ENCODE measurements at places on chromosomes 12 and 14. TPM values are rescaled to one million over a fixed set of nuclear protein-coding genes. Genes with fewer than 3 reads are reported as not detected.

- no peak for DNase-seq
These were observed 120.0 kb upstream of the PRMT8 start for GRCh38 chr12:3371018-3371417.

GRCh38 chr14:93944348-93945069 lies 17.4 kb downstream of the FAM181A start:
- no peak for DNase-seq

- peak; percentile 75 for DNase-seq
These were observed 267.7 kb upstream of the G2E3 start for GRCh38 chr14:30291216-30291615.

DNA sequence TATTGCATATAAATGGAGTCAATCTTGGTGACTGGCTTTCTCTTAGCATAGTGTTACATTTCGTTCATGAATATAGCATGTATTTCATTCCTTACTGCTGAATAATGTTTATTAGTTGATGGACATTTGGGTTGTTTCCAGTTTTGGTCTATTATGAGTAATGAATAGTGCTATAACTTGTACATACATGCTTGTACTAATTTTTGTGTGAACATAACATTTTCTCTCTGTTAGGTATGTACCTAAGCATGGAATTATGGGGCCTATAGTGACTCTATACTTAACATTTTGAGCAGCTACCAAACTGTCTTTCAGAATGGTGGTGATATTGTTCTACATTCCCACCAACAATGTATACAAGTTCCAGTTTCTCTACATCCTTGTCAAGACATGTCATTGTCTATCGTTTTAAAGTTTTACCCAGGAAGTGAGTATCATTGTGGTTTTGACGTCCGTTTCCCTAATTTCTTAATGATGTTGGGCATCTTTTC lies 23.1 kb downstream of the ATP2A2 start:
- DNase-seq, result peak; percentile 68

DNA sequence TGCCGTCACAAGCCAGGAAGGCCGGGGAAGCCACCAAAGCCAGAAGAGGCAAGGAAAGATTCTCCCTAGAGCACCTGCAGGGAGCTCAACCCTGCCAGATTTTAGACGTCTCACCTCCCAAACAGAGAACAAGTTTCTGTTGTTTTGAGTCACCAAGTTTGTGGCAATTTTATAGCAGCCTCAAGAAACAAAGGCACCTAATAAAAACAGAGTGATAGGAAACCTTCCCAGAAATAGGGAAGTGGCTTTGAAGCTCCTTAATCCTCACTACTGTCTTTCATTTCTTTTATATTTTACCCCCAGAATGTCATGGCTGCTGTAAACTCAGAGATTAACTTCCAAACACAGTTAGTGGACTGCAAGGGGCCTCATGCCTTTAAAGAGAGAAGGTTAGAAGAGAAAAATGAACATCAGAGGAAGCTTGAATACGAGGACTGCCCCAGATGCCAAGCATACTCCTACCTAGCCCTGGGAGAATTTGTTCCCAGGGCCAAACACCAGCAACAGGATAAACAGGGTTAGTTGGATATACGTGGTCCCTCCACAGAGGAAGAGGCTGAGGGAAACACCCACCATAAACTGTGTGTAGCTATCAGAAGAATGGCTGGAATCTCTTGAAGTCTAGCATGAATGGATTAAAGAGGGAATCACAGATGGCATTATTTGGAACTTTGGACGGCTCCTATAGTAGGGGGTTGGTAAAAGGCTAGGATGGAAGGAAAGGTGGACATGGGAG lies 148.3 kb downstream of the KCNA5 start:
- DNase-seq, result no peak

GRCh38 chr14:24367514-24368211 lies at the start of gene NFATC4:
NFATC4 (plus strand) TSS chr14:24368184; CDS start chr14:24368341, 157 bp downstream.
- DNase-seq, result peak; percentile 96

DNA sequence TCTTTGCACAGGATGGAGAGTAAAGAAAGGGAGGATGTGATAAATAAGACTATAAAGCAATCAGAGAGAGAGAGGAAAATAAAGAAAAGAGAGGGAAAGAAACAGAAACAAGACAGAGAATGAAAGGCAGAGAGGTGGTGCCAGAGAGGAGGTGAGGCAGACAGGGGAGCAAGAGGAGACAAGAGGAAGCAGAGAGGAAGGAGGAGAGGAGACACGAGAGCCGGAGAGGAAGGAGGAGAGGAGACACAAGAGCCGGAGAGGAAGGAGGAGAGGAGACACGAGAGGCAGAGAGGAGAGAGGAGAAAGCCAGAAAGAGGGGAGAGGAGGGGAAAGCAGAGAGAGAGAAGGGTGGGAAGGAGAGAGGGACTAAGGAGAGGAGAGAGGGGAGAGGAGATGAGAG lies 125.2 kb downstream of the PAPOLA start:
- no peak for DNase-seq

GRCh38 chr12:122995503-122996187 lies 15.2 kb downstream of the ARL6IP4 start:
- no peak for DNase-seq

DNA sequence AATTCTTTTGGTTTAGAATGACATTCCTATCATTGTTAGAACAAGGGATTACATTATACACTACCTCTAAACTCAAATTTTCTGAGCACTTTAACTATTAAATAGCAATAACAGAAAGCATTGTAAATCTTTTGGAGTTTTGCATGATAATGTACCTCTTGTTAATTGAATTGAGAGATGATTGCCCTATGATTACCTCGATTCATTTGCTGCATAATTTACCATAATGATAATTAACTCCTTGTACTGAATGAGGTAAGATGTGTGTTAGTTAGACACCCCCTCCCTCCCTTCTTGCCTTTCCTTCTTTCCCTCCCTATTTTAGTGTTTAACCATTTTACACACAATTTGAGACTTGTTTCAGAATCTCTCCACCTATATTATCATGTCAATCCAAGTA lies 469.2 kb downstream of the DIO2 start:
- no peak for DNase-seq

- DNase-seq, result no peak
These were observed 26.4 kb downstream of the DEGS2 start for GRCh38 chr14:100132903-100133510.

- peak; percentile 13 for DNase-seq
These were observed 35.3 kb downstream of the PRKD1 start for GRCh38 chr14:29892327-29892726.

Gene KITLG
- 117 TPM for total RNA-seq

Gene KRT83
- total RNA-seq, result not detected

Gene MLF2
- 236 TPM for total RNA-seq

Gene MMP17
- 1.4 TPM for total RNA-seq

Gene ZDHHC22
- total RNA-seq, result not detected

Gene HIGD1C
- total RNA-seq, result not detected

Gene KRT1
- not detected for total RNA-seq

Gene GTF2A1
- 41.9 TPM for total RNA-seq

Gene COX8C
- total RNA-seq, result not detected

Gene ANKRD33
- not detected for total RNA-seq

Gene ALG10B
- total RNA-seq, result 2.5 TPM

All from IMR-90 (cell line).